Occipital lobe (tissue), 3 donors: ENCODE measurements at places on chromosomes 1 and 21.
A peak's percentile ranks its signal among the peaks of the same experiment; 100 is the strongest.

DNA sequence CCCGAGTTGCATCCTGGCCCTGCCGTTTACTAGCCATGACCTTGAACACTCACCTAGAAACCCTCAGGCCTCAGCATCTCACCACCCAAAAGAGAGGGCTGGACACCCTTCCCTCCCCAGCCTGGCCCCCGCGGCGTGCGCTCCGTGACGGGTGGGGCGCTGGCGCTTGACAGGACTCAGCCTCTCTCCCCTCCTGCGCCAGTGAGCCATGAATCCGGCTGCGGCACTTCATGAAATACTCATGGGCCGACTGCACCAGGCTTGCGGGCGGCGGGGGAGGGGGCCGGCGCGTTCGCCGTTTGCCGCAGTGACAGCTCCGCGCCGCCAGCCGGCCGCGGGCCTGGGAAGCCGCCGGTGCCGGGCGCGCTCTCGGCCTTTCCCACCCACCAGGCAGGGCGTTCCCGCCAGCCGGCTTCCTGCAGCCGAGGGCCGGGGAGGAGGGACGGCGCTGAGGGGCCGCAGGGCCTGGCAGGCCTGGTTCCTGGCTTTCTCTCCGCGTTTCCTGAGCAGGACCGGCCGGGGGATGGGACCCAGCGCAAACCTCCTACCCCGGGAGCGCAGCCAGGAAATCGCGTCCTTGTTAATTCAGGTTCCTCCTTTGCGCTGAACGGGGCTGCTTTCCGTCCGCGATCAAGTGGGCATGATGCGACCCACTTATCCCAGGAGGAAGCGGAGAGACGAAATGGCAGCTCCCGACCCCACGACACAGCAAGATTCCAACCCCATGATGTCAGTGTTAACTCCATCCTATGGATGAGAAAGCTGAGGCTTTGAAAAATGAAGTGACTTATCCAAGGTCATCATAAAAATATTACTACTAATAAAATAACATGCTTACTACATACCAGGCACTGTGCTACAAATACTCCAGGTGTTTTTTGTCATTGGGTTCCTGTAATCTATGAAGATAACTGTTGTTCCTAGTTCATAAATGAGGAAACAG is 9.1 kb upstream of the LUZP1 start:
- DNase-seq = peak; percentile 71

- no peak for DNase-seq
Measured at GRCh38 chr1:222329493-222330045, 218.3 kb downstream of the HHIPL2 start.

- no peak for DNase-seq
Measured at GRCh38 chr1:78790174-78790573, 140.5 kb downstream of the IFI44 start.

- DNase-seq = no peak
Measured at GRCh38 chr1:213685992-213686582, 301.7 kb upstream of the PROX1 start.

GRCh38 chr21:29513535-29513934 is 214.8 kb downstream of the BACH1 start:
- DNase-seq = no peak

DNA sequence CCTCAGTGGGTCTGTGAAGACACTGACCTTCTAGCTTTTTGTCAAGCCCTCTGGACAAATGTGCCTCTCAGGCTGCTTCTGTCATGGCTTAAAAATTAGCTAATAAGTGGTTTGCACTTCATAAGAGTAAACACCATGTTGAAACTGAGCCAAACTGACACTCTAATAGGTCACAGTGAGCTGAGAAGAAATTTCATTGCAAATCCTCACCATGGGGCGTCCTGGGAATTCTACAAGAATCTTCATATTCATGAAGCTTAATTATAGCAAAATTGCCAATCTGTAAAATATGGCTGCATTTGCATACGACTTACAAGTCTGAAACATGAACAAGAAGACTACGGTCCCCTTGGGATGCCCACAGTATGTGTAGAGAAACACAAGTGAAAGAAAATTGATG is 188.6 kb downstream of the DSCAM start:
- DNase-seq = no peak

DNA sequence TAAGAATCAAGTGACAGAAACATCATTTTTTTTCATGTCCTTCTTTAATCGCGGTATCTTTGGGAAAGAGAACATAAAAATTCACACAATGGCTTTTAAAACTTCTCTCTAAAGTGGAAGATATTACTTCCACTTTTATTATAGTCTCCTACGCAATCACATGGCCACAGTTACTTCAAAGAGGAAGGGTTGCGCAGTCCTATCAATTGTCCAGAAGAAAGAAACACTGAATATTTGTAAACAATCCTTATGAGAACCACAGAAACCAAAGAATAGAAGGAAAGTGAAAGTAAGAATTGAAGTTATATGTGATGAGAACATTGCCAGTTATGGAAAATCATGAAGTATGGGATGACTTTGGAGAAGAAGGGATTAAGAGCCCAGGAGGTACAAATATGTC is 32.6 kb downstream of the CFH start:
- DNase-seq = no peak

- DNase-seq = no peak
Measured at GRCh38 chr1:244011271-244011670, 39.8 kb upstream of the ZBTB18 start.

GRCh38 chr1:60063561-60063960 is 10.0 kb downstream of the C1orf87 start:
- DNase-seq = no peak

DNA sequence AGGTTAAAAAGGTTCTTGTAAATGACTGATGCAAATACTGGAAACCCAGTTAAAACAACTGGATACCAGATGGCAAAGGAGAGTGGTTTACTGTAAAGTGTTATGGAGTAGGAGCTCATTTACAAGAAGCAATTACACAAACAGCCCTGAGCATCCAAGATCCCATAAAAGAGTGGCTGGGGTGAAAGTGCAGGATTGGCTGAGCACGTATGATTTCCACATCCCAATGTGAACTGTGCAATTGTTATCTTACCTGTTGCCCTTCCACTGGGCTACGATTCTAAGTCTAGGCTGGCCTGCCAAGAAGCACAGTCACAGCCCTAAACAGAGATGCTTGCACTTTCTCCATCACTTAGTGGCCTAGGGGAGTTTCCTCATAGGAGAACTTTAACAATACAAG is 277.6 kb upstream of the RUNX1 start:
- DNase-seq = no peak

GRCh38 chr21:18070392-18070791 is 174.2 kb upstream of the CHODL start:
- no peak for DNase-seq
